ENCODE measurements at places on chromosomes 7 and 10. TPM values are rescaled to one million over a fixed set of nuclear protein-coding genes. Genes with fewer than 3 reads are reported as not detected.

HMX2 gene
- 1.4 TPM for total RNA-seq

OGA gene
- 110 TPM for total RNA-seq

MMRN2 gene
- total RNA-seq: 2.4 TPM

GARIN1A gene
- total RNA-seq: not detected

BAMBI gene
- total RNA-seq: 29.0 TPM

PPP1R17 gene
- total RNA-seq: 2.6 TPM

NOS3 gene
- 6.6 TPM for total RNA-seq

MRM2 gene
- 34.7 TPM for total RNA-seq

PTPRE gene
- 3.1 TPM for total RNA-seq

ANKRD2 gene
- total RNA-seq: not detected

DNA sequence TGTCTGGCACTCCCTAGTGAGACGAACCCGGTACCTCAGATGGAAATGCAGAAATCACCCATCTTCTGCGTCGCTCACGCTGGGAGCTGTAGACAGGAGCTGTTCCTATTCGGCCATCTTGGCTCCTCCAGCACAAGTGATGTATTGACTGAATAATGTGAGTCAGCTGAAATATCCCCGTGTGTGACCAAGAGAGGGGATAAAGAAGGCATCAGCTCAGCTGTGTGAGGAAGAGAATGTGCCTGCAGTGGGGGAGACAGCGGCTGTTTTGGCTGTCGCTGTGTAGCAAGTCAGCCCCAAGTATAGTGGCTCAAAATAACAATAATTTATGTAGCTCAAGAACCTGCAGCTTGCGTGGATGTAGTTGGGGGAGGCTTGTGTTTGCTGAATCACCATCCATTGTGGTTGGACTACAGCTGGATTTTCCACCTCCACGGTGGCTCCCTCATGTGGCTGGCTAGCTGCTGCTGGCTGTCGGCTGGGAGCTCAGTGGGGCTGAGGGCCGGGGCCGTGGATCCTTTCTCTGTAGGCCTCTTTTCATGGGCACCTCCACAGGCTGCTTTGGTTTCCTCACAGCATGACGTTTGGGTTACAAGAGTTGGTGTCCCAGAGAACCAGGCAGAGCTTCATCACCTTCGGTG is 434.5 kb downstream of the CCSER2 start:
- peak overlapping the region; percentile 59 for H3K4me3 ChIP-seq
- peak; percentile 30 for DNase-seq
- H3K36me3 ChIP-seq: no peaks in the 10 kb centered on the region
- H3K27me3 ChIP-seq: peaks cover 3% of the 10 kb centered on the region

DNA sequence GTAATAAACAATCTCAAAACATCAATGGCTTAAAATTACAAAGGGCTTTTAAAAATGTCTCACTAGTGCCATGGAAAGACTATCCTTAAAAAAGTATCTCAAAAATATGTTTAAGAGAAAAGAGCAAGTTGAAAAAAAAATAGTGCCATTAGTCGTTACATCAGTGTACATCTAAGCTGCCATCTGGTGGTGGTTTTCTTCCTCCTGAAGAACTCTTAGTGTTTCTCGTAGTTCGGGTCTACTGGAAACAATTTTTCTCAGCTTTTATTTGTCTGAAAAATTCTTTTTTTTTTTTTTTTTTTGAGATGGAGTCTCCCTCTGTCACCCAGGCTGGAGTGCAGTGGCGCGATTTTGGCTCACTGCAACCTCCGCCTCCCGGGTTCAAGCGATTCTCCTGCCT is 5.9 kb upstream of the GARIN1A start:
- peaks cover 6% of the 10 kb centered on the region for H3K27me3 ChIP-seq
- H3K36me3 ChIP-seq: peaks cover 22% of the 10 kb centered on the region
- H3K27ac ChIP-seq: no peak overlapping the region
- DNase-seq: no peak

GRCh38 chr7:68943786-68944185 is 654.5 kb upstream of the AUTS2 start:
- no peak for DNase-seq
- no peaks in the 10 kb centered on the region for H3K4me1 ChIP-seq
- no peak overlapping the region for H3K27ac ChIP-seq

GRCh38 chr7:21850531-21851285 is 95.0 kb downstream of the CDCA7L start:
- H3K27ac ChIP-seq: peak overlapping the region; percentile 20
- H3K36me3 ChIP-seq: peaks cover 10% of the 10 kb centered on the region
- peaks cover 3% of the 10 kb centered on the region for H3K4me1 ChIP-seq
- DNase-seq: no peak

- no peaks in the 10 kb centered on the region for H3K27me3 ChIP-seq
- H3K4me1 ChIP-seq: peaks cover 14% of the 10 kb centered on the region
- DNase-seq: peak; percentile 17
- no peak overlapping the region for H3K4me3 ChIP-seq
- no peak overlapping the region for H3K27ac ChIP-seq
Observed at GRCh38 chr10:100020886-100021253, 11.1 kb upstream of the DNMBP start.

GRCh38 chr7:110187877-110188554 is 902.9 kb upstream of the LRRN3 start:
- H3K4me1 ChIP-seq: peaks cover 4% of the 10 kb centered on the region
- no peak overlapping the region for H3K27ac ChIP-seq
- H3K4me3 ChIP-seq: no peak overlapping the region
- peaks cover 25% of the 10 kb centered on the region for H3K36me3 ChIP-seq
- DNase-seq: no peak

DNA sequence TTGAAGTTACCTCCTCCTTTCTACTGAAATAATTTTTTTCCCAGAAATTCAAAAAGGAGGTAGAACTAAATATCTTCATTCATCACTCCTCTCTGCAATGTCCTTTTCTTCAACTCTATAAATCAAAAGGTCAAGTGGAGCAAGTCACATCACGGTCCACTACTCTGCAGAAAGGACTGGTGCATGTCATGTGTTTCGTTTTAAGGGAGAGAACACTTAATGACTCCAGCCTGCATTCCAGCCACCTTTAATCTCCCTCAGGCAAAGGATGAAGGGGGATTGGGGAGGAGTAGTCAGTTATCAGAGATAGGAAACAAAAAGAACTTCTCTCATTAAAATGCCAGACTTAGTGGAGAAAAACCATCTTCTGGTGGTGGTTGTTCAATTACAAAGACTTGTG is 78.9 kb downstream of the ANK3 start:
- no peaks in the 10 kb centered on the region for H3K36me3 ChIP-seq
- no peak for DNase-seq
- H3K4me3 ChIP-seq: no peak overlapping the region
- H3K27me3 ChIP-seq: no peaks in the 10 kb centered on the region
- peaks cover 22% of the 10 kb centered on the region for H3K4me1 ChIP-seq
- H3K27ac ChIP-seq: no peak overlapping the region

DNA sequence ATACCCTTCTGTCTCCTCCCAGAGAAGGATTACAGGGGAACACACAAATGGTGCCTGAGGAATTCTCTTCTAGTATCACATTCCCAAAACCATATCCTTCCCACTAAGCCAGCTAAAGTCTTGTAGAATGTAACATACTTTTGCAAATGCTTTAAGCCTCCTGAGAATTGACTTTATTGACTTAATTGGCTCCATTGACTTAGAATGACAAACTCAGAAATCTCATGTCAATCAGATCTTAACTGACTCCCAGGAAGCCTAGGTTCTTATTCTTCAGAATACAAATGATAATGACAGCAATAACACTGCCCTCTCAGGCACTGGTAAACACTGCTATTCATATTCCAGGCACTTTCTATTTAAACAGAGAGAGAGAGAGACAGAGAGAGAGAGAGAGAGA is 356.9 kb upstream of the PRKCQ start:
- no peak overlapping the region for H3K4me3 ChIP-seq
- H3K27ac ChIP-seq: no peak overlapping the region
- no peak for DNase-seq
- peaks cover 33% of the 10 kb centered on the region for H3K36me3 ChIP-seq

DNA sequence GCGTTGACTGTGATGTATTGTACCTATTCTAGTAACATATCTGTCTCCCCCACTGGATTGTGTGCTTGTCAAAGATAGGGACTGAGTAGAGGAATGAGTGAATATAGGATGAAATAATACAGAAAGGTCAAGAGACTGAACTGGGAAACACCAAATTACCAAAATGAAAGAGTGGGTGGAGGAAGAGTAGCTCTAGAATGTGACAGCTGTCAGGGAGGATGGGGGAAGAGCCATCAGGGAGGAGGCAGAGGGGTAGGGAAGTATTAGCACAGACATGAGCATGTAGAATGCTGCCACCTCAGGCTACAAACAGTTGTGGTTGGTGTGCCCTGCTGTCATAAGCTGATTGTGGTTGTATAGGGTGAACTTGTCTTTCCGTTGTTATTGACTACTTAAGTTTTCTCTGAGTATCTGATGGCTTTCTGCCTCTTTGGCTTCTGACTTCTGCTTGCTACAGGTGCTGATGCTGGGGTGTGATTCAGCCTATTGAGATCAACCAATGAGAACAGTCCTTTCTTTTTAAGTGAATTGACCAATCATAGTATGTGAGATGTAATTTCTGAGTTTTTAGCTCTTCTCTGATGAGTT is 5.6 kb downstream of the CCSER2 start:
- peaks cover 48% of the 10 kb centered on the region for H3K4me1 ChIP-seq
- H3K27me3 ChIP-seq: no peaks in the 10 kb centered on the region
- peak overlapping the region; percentile 27 for H3K27ac ChIP-seq
- DNase-seq: no peak
- H3K36me3 ChIP-seq: no peaks in the 10 kb centered on the region

DNA sequence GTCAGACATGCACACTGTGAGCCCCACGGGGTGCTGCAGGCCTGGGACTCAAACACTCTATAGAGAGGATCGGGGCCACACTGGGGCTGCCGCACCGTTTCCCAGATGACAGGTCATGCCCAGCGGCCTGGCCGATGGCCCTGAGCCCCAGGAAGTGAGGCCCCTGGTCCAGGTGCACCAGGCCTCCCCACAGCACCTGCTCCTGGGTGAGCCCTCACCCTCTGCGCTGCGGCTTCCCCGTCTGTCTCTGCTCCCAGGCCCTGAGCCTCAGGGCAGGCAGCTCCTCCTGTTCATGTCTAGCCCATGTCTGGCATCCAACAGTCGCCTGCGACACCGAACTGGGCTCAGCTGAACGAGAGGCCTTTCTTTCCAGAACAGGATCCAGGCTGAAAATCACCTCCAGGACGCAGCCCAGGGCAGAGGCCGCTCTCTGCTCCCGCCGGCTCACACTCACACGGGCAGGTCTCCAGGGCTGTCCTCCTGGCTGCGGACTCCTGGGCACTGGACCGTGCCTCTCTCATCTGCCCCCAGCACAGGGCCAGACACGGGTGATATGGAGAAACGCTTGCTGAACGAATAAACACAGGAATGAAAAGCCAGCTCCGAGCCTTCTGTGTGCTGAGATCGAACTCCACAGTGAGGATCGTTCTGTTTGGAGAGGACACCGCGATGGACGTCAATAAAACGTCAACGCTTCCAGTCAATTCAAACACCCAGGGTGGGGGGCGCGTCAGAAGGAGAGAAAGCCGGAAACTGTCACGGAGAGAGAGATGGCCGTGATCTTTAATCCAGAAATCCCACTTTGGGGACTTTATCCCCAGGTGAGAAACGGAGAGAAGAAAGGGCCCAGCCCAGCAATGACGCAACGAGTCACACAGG is 202.4 kb downstream of the ELFN1 start:
- H3K4me3 ChIP-seq: no peak overlapping the region
- H3K27ac ChIP-seq: peak overlapping the region; percentile 87
- peaks cover 6% of the 10 kb centered on the region for H3K36me3 ChIP-seq

GRCh38 chr10:71996592-71997371 is 32.6 kb downstream of the CHST3 start:
- H3K27ac ChIP-seq: no peak overlapping the region
- DNase-seq: no peak
- no peaks in the 10 kb centered on the region for H3K36me3 ChIP-seq
- peaks cover 10% of the 10 kb centered on the region for H3K4me1 ChIP-seq
- H3K4me3 ChIP-seq: no peak overlapping the region
- H3K27me3 ChIP-seq: no peaks in the 10 kb centered on the region

DNA sequence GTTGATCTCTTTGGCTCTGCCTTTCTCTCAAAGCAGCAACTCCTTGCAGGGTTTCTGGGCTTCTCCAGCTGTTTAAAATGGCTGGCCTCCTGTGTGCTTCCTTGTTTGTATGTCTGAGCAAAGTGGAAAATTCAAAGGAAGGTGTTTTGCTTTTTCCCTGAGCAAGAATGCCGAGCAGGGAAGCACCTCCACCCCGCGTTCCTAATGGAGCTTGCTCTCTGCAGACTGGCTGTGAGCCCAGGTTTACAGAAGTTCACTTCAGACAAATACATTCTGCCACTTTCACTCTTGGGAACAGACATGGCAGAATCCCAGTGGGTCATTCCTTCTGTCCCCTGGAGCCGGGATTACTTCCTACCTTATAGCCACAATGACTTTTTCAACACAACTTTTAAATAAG is 181.8 kb upstream of the AGK start:
- H3K36me3 ChIP-seq: no peaks in the 10 kb centered on the region
- no peak overlapping the region for H3K27ac ChIP-seq
- DNase-seq: no peak
- H3K27me3 ChIP-seq: no peaks in the 10 kb centered on the region
- no peak overlapping the region for H3K4me3 ChIP-seq

DNA sequence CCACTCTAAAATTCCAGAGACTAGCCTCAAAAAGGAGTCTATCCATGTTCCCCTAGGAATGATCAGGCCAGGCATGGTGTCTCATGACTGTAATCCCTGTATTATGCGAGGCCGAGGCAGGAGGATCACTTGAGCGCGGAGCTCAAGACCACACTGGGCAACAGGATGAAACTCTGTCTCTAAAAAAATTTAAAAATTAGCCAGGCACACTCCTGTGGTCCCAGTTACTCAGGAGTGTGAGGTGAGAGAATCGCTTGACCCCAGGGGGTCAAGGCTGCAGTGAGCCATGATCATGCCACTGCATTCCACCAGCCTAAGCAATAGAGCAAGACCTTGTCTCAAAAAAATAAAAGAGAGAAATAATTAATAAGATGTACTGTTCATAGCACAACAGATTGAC is 256.8 kb downstream of the KCND2 start:
- H3K36me3 ChIP-seq: peaks cover 5% of the 10 kb centered on the region
- no peak overlapping the region for H3K4me3 ChIP-seq
- no peaks in the 10 kb centered on the region for H3K27me3 ChIP-seq
- peaks cover 24% of the 10 kb centered on the region for H3K4me1 ChIP-seq
- DNase-seq: no peak
- H3K27ac ChIP-seq: no peak overlapping the region

DNA sequence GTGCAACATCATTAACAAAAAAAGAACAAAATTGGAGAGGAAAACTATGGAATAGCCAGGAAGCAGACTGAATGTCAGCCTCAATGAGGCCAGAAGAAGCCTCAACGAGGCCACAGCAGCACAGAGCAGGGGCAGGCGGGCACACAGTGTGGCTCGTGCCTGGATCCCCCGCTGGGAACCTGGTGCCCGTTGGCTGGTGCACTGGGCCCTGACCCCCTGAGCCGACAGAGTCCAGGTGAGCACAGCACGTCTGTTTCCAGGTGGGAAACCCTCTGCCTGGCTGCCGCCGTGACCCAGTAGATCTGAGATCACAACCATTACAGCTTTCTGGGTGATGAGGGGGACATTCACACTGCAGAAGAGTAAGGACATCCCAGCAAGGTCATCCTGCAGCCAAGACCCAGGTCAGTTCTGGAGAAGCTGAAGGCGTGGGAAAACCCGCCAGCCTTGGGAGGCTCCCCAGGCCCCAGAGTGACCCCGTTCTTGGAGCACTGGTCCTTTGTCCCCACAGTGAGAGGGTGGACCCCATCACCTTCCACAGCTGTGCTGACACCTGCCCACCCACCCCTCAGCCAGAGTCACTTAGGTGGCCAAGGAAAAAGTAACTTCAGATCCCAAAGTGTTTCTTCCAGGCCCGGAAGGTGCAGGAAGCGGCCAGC is 222.1 kb downstream of the ADARB2 start:
- no peak for DNase-seq
- H3K36me3 ChIP-seq: no peaks in the 10 kb centered on the region
- no peak overlapping the region for H3K4me3 ChIP-seq
- H3K27me3 ChIP-seq: peaks cover 3% of the 10 kb centered on the region
- peaks cover 3% of the 10 kb centered on the region for H3K4me1 ChIP-seq

Data from WTC11 (cell line).